ENCODE measurements at places on chromosomes 4 and X.

GRCh38 chrX:69318651-69319340 lies 153.5 kb upstream of the PJA1 start:
- DNase-seq: peak; percentile 10

GRCh38 chrX:93791304-93791703 lies 117.3 kb downstream of the FAM133A start:
- DNase-seq: no peak

DNA sequence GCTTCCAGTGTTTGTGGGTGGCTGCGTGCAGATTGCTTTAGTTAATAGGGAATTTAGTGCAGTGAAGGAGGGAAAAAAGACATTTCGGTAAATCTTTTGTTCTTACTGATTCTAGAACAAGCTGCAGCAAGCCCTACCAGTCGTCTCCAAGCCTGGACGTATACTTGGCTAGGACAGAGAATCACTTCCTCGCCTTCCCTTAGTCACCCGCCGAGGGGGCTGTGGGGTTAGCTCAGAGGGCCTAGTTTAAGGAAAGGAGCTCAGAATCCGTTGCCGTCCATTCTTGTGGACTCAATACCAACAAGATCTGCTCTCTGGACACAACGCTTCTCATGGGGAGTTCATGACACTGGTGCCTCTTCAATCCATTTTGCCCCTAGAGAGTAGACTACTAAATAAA lies 36.3 kb upstream of the FAT1 start:
- DNase-seq: no peak

- DNase-seq: peak; percentile 71
These were observed 5.2 kb upstream of the ARX start for GRCh38 chrX:25020905-25021449.

GRCh38 chr4:82194329-82194728 lies 179.5 kb downstream of the HNRNPD start:
- DNase-seq: no peak

- no peak for DNase-seq
These were observed 27.8 kb downstream of the RP2 start for GRCh38 chrX:46864606-46865005.

GRCh38 chr4:72283357-72283756 lies 251.6 kb downstream of the NPFFR2 start:
- no peak for DNase-seq

DNA sequence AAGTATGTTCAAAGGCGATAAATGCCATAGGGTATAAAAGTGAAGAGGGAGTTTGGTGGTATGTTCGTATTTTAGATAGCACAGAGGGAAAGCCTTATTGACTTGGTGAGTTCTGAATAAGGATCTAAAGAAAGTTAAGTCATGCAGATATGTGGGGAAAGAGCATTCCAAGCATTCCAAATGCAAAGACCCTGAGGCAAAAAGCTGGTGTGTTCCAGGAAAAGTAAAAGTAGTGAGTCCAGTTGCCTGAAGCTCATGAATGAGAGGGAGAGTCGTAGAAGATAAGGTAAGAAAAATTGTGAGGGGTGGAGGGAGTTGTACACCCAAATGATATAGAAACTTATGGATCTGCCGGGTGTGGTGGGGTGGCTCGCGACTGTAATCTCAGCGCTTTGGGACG lies 426.7 kb downstream of the RPA4 start:
- DNase-seq: no peak

- DNase-seq: peak; percentile 5
These were observed 17.9 kb downstream of the ATP8A1 start for GRCh38 chr4:42638993-42639392.

DNA sequence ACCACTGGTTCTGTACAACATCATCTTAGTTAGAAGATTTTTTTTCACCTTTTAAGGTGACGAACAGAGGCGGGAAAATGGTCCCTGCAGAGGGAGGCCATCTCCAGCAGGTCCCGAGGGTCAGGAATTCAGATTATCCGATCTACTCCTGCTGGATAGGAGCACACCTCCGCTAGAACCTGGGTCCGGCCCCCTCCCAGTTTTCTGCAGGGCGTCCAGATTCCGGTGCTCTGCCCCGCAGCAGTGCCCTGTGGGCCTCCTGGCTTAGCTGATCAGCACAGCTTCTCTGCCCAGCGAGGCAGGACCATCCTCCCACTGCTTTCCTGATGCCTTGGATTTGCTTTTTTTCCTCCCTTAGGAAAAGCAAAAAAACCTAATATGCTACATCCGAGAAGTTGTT lies 2.3 kb downstream of the TBL1X start:
- DNase-seq: no peak

DNA sequence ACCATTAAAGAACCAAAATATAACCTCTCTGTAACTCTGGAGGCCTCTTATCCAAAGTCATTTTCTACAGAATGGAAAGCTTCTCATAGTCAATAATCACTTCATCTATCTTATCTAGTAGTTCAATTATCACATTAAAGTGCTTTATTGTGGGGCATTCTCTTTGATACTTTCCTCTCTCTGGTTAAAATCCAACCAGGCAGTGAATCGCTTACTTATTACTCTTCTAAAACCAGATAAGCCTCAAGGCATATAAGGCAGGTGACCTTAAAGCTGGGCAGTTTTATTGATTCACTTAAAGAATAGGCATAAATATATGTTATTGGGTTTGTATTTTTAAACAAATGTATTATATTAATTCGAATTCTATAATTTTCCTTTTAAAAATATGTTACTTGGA lies 2162.1 kb upstream of the TENM3 start:
- DNase-seq: no peak

DNA sequence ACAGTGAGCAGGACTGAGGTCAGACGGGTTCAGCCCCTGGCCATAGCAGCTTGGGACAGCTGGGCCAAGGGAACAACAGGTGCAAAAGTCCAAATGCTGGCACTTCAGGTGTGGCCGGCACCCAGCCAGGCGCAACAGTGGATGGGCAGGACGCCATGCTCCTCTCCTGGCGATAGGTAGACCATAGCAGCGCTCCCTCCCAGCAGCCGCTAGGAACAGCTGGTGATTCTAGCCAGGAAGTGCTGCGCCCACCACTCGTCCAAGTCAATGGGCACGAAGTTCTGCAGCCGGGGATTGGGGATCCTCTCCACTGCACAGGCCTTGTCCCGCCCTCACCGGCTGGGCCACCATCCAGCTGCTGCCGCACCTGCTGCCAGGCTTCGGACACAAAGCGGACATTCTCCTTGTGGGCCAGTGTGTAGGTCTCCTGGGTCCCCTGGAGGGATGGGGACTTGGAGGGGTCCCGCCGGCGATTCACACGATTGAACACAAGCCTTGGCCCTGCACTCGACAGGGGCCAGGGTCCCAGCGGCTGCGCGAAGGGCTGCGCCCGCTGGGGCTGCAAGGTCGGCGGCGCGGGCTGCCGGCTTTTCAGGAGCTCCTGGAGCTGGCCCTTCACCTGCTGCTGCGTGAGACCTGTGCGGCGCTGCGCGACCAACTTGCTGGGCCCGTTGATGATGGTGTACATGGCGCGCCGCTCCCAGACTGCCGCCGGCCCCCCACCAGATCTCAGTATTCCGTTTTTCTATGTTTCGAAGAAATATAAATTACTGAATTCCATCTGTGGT lies 227.5 kb upstream of the STK26 start:
- DNase-seq: no peak

DNA sequence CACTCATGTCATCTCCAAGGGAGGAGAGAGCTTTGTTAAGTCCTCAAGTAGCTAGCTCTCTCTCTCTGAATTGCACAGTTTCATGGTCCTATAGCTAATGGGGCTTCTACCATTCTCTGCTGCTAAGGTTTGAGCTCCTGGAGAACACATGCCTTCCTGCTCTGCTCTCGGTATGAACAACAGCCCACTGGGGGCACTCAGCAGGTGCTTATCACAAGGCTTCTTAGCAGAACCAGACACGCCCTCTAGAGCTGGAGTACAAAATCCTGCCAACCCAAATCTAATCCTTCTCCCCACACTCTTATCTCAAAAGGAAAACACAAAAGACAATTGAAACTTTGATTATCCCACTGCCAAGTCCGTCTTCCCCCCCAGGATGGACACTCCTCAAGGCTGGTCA lies 176.5 kb downstream of the HS3ST1 start:
- no peak for DNase-seq

DNA sequence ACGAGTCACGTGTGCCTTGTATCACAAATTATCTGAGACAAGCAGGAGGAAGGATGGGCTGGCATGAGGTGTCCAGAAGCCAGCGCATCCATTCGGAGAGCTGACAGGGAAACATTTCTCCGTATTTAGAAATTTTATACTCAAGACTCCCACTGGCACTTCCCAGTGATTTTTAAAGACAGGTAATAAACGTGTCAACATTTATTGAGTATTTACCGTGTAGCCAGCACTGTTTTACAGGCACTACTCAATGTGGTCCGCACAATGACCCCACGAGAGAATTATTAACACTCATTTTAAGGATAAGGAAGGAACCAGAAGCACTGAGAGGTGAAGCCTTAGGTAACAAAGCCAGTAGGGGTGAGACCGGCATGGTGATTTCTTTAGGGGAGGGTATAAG lies 23.2 kb downstream of the GEMIN8 start:
- no peak for DNase-seq

GRCh38 chrX:48897157-48897624 lies 377 bp downstream of the TIMM17B start:
- DNase-seq: peak; percentile 91

DNA sequence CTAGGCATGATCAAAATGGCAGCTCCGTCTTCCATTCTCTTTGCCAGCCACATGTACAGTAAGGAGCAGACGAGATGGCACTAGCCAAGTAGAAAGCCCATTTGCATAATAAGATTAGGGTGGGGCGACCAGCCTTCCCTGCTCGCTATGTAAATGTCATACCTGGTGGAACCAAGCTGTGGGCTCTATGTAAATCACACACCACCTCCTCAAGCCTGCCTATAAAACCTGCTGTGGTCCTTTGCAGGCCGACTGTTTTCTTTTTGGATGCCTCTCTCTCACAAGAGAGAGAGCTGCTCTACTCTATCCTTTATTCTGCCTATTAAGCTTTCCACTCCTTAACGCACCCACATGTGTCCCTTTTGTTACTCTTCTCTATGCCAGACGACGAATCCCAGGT lies 1472.7 kb downstream of the ARAP2 start:
- peak; percentile 51 for DNase-seq

DNA sequence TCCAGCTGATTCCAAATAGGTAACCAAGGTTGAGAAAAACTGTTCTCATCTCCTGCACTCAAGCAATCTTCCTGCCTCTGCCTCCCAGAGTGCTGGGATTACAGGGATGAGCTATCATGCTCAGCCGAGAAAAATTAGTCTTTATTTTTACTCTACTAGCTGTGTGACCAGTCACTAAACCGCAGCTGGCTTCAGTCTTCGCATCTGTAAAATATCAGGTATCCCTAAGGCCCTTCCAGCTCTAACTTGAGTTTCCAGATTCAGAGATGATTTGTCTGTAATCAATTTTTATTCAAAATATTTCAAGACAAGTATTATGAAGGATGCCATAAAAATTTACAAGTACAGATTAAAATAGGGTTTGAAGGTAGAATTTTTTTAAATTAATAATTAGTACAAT lies 3.5 kb downstream of the ADH6 start:
- DNase-seq: no peak

DNA sequence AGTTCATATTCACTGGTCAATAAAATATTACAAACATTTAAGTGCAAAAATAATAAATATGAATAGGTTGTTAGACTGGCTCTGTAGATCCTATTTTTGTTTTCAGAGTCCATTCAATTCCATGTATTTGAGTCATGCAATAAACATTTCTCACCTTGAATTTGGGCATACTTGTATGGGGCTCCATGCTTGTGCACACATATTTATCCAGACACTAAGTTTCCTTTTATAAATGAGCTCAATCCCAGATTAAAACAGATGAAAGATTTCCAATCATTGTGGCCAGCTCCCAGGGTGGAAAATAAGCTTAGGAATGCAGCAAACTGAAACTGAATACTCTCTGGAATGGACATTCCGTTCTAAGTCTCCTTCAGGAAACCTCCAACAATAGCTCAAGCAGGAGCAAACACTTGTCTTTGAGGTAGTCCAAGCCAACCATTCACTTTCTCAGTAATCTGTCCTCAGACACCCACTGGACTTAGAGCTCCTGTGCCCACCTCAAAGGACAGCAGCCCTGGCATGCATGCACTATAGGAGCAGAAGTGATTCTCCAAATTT lies 16.4 kb downstream of the DMD start:
- DNase-seq: no peak

DNA sequence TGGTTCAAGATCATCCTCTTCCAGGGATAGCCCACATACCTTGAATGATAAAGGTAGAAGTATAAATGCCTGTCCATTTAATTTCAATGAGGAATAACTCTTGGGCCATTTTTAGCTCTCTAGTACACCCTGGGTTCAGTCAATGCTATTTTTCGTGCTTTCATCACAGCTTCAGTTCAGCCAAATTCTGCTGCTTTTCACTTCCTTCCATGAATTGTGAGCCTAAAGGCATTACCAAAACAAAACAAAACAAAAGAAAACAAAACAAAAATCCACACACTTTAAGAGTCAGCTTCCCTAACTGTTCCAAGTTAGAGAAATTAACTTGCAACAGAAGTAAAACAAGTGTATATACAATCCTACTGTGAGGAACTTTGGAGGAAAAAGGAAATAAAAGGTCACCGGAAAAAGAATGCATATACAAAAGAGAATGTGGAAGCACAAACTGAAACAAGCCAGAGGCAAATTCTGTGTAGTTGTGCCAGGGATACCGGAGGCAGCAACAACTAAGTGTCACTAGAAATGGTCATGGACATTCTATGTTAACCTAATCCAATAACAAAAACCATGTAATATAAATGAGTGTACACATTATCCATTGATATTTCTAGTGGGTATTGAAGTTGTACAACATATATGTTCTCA lies 423.1 kb downstream of the KCTD8 start:
- no peak for DNase-seq

DNA sequence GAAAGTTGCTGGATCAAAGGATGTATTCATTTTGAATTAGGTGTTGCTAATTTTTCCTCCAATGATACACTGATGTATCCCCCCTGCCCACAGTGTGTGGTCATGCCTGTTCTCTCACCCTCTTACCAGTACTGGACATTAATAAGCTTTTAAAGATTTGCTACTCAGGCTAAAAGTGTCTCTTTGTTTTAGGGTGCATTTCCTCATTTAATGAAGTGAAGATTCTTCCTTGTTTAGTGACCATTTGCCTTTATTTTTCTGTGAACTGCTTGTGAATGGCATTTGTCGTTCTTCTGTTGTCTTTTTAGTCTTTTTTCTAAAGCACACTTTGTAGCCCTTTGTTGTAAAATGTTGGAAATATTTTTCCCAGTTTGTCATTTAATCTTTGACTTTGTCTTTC lies 5.0 kb downstream of the MSMO1 start:
- DNase-seq: no peak

- no peak for DNase-seq
These were observed 666.8 kb upstream of the NDST4 start for GRCh38 chr4:115780268-115780667.

GRCh38 chrX:6004529-6004928 lies 224.1 kb downstream of the NLGN4X start:
- no peak for DNase-seq

GRCh38 chr4:152485726-152486276 lies 50.1 kb downstream of the FBXW7 start:
- no peak for DNase-seq

GRCh38 chrX:138946926-138947325 lies 235.4 kb upstream of the FGF13 start:
- no peak for DNase-seq

- DNase-seq: no peak
These were observed 15.6 kb upstream of the SPRY1 start for GRCh38 chr4:123380728-123381716.

GRCh38 chrX:47370278-47370677 lies at the start of gene ZNF157:
ZNF157 (plus strand) TSS chrX:47370578; CDS start chrX:47370669, 91 bp downstream.
- no peak for DNase-seq
